NCI-H774 (cell line): ENCODE measurements at places on chromosomes 3 and 15.

GRCh38 chr3:37559461-37559860, 302.2 kb upstream of the CTDSPL start:
- peak; percentile 51 for DNase-seq

GRCh38 chr15:91468871-91469580, 369.0 kb downstream of the SV2B start:
- no peak for DNase-seq

GRCh38 chr3:6516694-6517093, 344.2 kb upstream of the GRM7 start:
- DNase-seq: no peak

DNA sequence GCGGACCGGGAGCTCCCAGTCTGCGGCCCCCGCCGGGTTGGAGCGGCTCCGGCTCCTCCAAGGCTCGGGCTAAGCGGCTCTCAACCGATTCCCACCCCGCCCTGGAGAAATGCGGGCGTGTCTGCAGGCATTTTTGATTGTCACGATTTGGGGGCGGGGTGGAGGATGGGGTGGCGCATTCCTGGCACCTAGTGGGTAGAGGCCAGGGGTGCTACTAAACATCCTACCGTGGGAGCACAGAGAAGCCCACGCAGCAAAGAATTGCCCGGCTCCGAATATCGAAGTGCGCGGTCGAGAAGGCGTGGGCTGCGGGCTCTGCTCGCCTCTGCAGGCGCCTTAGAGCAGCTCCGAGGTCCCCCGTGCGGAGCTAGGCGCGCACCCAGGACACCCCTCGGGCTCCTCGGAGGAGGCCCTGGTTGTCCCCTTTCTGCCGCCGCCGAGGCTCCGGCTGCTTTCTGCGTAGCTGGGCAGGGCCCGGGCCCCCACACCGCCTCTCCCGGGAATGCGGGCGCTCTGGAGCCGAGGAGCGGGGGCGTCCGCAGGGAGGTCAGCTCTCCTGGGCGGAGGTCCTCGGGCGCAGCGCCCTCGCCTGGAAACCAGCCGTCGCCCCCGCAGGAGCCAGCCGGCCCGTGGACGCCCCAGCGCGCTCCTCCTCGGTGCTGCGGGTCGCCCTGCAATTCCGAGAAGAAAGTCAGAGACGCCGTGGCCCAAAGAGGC, 16.5 kb upstream of the LAMP3 start:
- no peak for DNase-seq

DNA sequence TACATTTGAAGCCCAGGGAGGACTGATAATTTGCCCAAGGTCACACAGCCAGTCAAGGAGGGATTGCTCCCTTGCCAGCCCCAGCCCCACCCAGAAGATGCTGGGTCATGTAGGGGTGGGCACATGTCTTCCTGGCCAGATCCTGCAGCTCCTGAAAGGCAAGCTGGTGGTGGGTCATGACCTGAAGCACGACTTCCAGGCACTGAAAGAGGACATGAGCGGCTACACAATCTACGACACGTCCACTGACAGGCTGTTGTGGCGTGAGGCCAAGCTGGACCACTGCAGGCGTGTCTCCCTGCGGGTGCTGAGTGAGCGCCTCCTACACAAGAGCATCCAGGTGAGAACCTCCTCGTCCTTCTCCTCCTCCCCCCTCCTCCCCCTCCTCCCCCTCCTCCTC, 13.2 kb downstream of the ISG20 start:
- DNase-seq: no peak

DNA sequence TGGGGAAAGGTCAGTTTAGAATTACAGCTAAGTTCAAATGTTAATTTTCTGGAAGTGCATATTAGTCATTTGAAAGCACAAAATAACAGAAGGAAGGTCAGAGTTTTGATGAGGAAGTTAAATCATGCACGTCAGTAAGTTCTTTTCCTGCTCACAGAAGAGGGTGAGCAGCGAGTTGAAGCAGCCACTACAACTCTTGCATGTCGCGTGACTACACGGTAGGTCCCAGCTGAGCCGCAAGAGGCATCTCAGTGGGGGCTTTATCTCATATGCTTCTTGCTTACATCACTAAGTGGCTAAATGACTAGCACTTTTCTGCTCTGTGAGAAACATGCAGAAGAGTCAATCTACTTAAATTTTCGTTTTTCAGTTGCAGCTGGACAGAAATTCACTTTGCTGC, 21.3 kb upstream of the SEC62 start:
- DNase-seq: no peak

DNA sequence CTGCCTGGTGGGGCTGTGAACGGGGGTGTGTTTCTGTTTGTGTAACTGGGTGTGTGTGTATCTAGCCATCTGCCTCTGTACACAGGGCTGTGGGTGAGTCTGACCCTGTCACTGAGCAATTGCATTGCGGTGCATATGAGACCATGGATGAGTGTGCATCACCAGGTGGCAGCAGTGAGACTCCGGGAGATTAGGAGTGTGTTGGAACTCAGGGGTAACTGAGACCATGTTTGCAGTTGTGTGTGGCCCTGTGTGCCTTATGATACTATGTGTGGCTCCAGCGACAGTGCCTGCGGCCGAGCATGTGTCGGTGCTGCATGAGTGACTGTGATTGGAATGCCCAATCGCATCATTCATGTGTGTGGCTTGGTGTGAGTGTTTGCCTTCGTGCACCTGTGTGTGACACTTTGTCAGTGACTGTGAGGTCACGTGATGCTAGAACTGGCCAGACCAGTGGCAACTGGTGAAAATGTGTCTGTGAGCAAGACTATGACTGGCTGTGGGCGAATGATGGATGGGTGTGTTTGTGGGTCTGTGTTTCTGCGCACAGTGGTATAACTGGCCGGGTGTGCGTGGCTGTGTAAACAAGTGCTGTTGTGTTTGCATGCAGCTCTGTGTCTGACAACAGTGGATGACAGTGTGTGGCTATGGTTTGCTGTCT, 14.0 kb downstream of the VILL start:
- DNase-seq: no peak

- no peak for DNase-seq
Measured at GRCh38 chr3:55875113-55875512, 388.0 kb upstream of the WNT5A start.
